Stimulated activated CD4-positive, alpha-beta T cell treated with anti-CD3 and anti-CD28 coated beads, Interleukin-1b, Interleukin-23, amount 100 ng/mL, for 24 hours (primary cell): ENCODE measurements at places on chromosomes 3 and 15.

DNA sequence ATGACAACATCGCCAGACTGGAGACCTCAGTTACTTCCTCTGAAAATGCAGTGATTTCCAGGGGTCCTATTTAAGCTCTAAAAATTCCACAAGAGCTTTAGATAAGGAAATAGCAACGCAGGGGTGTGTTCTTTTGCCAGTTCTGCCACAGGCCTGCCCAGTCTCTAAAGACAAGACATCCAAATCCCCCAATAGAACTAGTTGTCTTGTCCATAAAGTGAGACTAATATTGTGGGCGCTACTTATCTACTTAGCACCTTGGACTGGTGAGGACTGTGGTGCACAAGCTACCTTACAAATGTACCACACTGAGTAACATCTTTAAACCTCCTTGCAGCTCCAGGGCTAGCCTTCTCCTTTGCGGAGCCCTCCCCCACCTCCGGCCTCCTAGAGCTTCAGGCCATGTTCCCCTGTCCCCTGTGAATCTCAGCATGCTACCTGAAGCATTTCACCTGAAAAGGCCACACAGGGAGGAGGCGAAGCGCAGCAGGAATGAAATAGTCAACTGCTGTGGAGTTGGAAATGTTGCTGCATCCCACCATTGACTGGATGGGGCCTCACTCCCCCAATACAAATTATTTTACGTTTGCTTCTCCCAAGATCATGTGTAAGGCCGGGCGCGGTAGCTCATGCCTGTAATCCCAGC lies 9.6 kb upstream of the LRRC2 start:
- no peak for DNase-seq

- DNase-seq, result no peak
These were observed 152.0 kb downstream of the ZBBX start for GRCh38 chr3:167228135-167228534.

- no peak for DNase-seq
These were observed 8.1 kb upstream of the PCOLCE2 start for GRCh38 chr3:142896996-142897395.

- no peak for DNase-seq
These were observed 119.9 kb downstream of the KLF13 start for GRCh38 chr15:31446546-31446945.

- DNase-seq, result no peak
These were observed 269.2 kb downstream of the MECOM start for GRCh38 chr3:169394316-169394715.

GRCh38 chr3:190718671-190719070 lies 143.8 kb downstream of the GMNC start:
- no peak for DNase-seq

DNA sequence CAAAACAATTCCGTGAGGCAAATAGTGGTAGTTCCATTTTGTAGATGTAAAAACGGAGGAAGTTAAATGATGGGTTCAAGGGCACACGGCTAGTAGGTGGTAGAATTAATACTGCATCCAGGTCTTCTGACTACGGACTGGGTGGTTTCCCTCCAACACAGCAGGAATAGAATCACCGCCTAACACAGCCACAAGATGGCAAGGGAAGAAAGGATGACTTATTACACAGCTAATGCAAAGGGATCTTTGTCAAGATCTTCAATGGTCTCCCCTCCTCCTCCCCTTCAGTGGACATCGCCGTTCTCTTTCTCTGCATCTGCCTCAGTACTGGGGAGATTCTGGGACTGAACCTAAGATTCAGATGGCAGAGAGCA lies 524 bp upstream of the TOPBP1 start:
- no peak for DNase-seq

DNA sequence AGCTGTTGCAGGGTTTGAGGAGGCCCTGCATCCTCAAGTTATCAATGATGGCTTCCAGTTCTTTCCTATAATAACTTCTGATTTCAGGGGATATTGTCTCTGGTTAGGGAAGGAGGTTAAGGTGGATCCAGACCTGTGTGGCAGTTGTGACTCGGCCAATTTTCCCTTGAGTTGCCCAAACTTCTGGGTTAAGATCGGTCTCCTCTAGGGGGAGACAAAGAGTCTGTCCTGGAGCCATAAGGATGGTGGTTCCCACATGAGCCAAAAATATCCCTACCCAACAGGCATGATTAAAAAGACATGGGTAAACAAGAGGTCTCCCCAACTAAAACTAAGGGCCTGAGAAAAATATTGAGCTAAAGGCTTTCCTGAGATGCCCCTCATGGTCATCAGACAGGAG lies 227.5 kb upstream of the MDFIC2 start:
- DNase-seq, result no peak

GRCh38 chr3:150106740-150107428 lies 136.2 kb upstream of the PFN2 start:
- DNase-seq, result no peak

DNA sequence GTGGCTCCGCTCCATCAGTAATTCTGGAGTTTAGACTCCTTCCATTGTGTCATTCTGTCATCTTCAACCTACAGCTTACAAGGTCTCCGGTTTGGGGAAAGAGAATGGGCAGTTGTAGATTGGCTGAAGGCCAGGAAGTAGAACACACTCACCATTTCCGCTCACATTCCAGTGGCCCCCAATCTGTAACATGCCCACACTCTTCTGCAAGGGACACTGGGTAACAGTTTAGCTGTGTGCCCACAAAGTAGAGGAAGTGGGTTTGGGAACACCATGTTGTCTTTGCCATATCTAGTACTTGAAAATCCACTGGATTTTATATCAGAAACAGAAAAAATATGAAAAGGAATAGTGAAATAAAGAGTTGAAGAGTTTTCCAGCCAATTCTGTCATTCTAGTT lies 153.5 kb downstream of the SV2B start:
- DNase-seq, result no peak

- DNase-seq, result no peak
These were observed 2.5 kb downstream of the HYAL2 start for GRCh38 chr3:50319894-50320625.

- DNase-seq, result no peak
These were observed 1.9 kb upstream of the BCL2L10 start for GRCh38 chr15:52114261-52115055.

GRCh38 chr3:126415661-126416591 lies 21.2 kb downstream of the CFAP100 start:
- DNase-seq, result no peak
